ENCODE measurements at places on chromosomes 2 and 18.

GRCh38 chr2:121351521-121352318, 66.7 kb upstream of the TFCP2L1 start:
- DNase-seq, result no peak

DNA sequence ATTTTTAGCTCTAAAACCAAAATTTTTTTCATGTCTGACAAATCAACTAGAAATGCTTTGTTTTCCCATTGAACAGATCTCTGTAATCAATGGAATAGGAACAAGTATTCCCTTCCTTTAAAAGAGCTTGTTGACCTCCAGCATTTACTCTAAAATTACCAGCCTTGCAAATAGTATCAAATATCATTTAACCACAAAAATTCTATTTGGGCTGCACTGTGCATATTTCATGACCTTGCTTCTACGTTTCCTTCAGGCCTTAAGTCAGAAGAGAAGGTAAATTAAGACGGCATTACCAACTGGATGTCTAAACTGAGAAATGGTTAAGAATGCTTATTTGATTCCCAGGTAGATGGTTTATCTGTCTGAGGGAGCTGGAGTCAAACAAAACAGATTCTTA, 33.3 kb upstream of the NRXN1 start:
- DNase-seq, result no peak

GRCh38 chr2:61469424-61470121, 1.3 kb downstream of the USP34 start:
- no peak for DNase-seq

DNA sequence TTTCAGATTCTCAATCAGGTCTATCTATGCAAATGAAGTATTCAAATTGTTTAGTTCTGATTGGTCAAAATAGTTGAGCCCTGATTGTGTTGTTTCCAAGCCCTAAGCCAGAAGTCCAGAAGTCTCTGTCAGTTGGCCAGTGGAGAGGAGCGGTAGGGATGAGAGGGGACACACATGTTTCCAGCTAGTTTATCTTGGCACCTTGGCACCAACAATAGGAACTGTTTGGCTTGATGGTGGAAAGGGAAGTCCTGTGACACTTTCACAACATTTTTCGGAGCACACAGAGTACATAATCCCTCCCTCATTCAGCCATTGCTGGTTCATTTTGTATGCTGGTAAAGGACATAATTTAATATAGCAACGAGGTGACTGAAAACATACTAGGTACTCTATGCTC, 1661.6 kb downstream of the SUCLG1 start:
- no peak for DNase-seq

- DNase-seq, result no peak
Measured at GRCh38 chr2:31318361-31319336, 84.7 kb downstream of the EHD3 start.

DNA sequence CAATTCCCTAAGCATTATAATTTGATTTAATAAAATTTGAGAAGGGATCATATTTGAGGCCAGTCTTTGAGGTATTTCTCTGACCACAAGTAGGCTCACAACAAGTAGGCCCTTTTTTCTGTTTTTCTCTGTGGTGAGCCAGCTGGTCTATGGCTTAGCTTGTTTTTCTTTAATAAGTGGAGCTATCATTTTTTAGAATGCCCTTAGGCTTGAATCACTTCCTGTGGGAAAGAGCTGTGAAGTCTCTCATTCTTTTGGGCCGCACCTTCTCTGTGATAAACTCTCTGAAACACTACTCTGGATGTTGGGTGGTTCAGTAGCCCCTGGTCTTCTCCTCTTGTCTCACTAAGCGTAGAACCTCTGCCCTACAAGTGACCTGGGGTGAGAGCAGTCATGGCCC, 235.9 kb downstream of the SUCLG1 start:
- DNase-seq, result no peak

GRCh38 chr2:221216636-221217035, 355.5 kb downstream of the EPHA4 start:
- DNase-seq, result no peak

DNA sequence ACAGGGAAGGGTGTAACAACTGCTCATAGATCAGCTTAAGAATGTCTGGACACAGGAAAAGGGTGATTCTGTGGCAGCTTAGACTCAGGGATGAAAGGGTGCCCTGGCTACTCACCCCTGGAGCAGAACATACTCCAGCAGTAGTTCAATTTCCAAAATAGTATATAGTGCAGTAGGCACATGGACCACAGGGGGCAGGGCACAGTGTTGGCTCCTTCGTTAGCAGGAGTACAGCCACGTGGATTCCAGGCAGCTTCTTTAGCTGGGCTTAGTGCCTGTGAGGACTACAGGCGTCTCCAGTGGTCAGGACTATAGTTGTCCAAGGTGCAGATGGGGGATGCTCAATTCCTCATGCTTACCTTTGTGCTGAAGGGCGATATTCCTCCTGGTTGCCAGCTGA, 277.5 kb upstream of the DDX18 start:
- DNase-seq, result no peak

- no peak for DNase-seq
Measured at GRCh38 chr2:8841932-8842331, 4.5 kb upstream of the KIDINS220 start.

DNA sequence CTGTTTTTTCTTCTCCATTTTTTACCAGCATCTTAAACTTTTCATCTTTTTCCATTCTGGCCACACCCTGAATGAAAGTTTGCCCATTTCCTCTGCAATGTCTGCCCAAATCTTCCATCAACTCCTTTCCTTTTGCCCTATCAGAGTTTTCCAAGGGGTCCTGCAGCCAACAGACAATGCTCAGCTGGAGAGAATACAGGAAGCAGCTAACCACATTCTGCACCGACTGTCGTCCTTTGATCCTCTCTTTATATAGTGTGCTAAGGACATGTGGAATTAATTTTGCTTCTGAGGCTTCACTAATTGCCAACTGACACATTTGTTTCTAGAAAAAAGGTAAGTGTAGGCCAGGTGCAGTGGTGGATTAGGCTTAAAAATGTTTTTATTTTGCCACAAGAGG, 50.5 kb upstream of the DLX2 start:
- no peak for DNase-seq

- DNase-seq, result peak; percentile 14
Measured at GRCh38 chr2:152508446-152508845, 173.5 kb downstream of the FMNL2 start.

DNA sequence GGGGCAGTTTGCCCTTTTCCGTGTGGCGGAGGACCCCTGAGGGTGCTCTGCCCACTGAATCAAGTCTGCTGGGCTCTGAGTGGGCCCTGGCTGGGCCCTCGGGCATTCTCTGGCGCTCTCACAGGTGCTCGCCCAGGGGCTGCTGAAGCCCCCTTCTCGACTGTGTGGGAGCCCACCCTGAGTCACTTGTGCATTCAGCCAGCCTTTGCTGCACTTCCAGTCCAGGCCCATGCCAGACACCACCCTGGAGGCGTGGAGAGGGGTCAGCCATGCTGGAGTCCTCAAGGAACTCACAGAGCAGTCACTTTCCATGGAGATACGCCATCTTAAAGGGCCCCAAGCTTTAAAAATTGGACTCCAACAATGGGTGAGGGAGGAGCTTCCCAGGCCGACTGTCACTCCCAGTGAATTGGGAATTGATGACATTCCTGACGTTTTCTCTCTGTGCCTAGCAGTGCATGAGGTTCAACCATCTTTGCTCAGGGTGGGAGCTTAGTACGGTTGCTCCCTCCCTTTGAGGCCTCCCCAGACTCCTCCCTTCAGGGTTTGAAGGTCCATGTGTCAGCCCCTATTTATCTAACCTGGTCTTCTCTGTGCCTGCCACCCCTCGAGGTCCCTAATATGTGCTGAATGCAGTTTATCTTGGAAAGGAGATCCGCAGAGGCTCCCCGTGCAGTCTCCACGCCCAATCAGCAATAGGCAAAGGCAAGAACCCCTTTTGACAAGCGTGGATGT, 71.8 kb upstream of the HS6ST1 start:
- no peak for DNase-seq

DNA sequence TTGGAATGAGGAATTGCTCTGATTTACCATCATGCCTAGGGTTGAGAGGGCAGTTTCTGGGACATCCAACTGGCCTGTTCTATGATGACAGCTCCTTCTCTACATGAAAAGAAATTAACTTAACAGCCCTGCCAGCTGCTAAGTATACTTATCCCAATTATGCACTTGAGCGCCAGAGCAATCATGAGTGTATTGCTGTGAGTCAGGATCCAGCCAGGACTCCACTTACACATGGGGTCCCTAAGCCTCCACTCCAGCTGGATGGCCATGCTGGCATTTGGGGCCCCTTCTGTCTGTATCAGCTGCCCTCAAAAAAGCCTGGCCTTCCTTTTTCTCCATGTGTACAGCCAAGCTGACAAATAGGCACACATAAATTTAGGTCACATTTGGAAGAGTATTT, 481.9 kb downstream of the TMX3 start:
- no peak for DNase-seq

GRCh38 chr2:42933824-42934254, 141.5 kb upstream of the HAAO start:
- DNase-seq, result no peak

- no peak for DNase-seq
Measured at GRCh38 chr2:174738841-174739240, 25.4 kb downstream of the CHRNA1 start.

DNA sequence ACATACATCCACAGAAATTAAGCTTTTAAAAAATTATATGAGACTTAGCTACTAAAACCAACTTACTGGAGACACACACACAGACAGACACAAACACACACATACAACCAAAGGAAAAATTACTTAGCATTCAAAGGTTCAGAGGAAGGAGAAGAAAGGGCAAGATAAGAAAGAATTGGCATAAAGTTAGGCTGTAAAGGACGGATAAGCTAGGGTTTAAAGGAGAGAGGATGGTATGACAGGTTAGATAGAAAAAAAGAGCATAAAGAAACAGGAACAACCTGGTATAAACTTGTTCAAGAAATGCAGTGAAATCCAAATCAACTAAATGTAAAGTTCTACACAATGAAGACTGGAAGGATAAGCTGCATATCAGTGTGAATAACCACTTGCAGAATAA, 73.4 kb downstream of the SLC66A3 start:
- no peak for DNase-seq

GRCh38 chr2:213246497-213247281, 37.6 kb upstream of the SPAG16 start:
- DNase-seq, result no peak

GRCh38 chr18:60146220-60146960, 226.2 kb downstream of the MC4R start:
- DNase-seq, result no peak

GRCh38 chr2:16674154-16674553, 8.5 kb upstream of the CYRIA start:
- DNase-seq, result no peak

DNA sequence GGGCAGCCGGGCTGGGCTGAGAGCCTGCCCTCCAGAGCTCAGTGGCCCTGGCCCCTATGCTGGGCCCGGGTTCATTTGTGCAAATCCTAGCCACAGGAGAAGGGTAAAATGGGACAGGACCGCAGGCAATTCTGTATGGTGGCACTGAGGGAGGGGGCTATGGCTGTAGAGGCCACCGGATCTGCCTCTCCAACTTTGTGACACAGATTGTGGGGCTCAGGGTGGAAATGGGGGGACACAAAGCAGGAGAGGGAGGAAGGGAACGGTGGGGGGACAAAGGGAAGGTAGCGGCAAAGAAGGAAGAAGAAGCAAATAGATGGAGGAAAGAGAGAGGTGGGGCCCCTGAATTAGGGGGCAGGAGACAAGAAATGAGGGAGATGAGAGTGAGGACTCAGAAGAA, 201.1 kb downstream of the SMAD2 start:
- no peak for DNase-seq

GRCh38 chr2:75287624-75288316, 88.5 kb upstream of the TACR1 start:
- no peak for DNase-seq

DNA sequence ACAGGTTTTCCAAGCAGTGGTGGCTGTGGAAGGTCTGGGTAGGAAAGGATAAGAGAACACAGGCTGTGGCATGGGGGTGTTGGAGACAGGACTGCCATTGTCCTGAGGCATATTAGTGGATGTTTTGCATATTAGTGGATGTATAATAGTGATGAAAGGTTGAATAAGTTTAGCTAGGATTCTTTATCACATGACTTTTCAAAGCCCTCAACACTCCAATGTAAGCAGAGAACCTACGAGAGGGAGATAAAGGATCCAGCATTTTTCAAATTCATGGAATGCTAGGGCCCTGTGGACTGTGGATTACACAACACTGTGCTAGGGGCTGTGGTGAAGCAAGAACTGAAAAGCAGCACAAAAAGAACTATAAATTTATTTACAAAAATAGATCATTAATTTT, 63.2 kb downstream of the POLE4 start:
- DNase-seq, result no peak

DNA sequence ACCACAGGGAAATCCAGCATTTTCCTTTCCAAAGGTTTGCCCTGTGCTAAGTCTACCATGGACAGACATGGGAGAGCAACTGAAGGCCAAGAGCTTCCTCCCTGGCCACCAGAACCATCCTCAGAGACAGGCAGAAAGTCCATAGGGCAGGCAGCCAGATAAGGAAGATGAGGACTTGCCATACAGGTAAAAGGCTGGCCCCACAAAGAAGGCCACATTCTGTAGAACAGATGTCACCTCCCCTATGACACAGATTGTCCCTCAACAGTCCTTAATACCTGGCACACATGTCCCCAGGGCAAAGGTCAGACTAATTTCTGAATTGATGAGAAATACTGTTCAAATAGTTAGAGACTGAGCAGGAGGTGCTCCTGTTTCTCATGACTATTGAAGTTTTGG, 52.0 kb downstream of the FECH start:
- DNase-seq, result no peak

Data from HFF-Myc (cell line).